Naive thymus-derived CD4-positive, alpha-beta T cell (primary cell): ENCODE measurements at places on chromosomes 3 and 15.
A peak's percentile ranks its signal among the peaks of the same experiment; 100 is the strongest.

- DNase-seq, result no peak
Observed at GRCh38 chr3:150972366-150973071, at the start of gene CLRN1. Gene CLRN1, minus strand, starts transcription at chr3:150972727. Its CDS starts 19 bp downstream, at chr3:150972708.

DNA sequence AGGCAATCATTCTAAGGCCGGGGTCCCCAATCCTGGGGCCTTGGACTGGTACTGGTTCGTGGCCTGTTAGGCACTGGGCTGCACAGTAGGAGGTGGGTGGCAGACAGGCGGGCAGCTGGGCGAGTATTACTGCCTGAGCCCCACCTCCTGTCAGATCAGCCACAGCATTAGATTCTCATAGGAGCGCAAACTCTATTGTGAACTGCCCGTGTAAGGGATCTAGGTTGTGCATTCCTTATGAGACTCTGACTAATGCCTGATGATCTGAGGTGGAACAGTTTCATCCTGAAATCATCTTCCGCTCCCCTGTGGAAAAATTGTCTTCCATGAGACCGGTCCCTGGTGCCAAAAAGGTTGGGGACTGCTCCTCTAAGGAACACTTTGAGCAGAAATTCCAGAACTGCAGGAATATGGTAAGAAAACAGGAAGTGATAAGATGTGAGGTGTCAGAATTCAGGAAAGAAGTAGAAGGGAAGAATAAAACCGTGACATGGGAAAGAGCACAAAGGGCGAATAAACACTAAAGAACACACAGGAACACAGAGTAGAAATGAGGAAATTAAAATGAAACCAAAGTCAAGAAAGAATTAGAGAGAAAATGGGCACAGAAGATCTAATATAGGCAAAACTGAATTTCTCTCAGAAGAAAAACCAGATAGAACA lies 57.6 kb downstream of the PDCD6IP start:
- no peak for DNase-seq

DNA sequence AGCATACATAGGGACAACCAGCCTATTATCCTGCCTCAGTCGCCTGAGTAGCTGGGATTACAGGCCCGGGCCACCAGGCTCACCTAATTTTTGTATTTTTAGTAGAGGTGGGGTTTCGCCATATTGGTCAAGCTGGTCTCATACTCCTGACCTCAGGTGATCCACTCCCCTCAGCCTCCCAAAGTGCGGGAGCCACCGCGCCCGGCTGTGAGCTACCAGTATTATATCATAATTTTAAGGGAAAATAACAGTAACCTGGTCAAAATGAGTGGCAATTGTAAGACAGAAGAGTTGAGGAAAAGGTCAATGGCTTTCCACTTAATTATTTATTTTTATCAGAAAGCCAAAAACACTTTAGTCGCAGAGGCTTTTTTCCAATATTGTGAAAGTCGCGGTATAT lies 652.6 kb upstream of the BCHE start:
- DNase-seq, result no peak

- DNase-seq, result no peak
Observed at GRCh38 chr3:123448536-123449101, at the start of gene ADCY5. Gene ADCY5, minus strand, starts transcription at chr3:123449090. Its CDS starts 545 bp downstream, at chr3:123448545.

DNA sequence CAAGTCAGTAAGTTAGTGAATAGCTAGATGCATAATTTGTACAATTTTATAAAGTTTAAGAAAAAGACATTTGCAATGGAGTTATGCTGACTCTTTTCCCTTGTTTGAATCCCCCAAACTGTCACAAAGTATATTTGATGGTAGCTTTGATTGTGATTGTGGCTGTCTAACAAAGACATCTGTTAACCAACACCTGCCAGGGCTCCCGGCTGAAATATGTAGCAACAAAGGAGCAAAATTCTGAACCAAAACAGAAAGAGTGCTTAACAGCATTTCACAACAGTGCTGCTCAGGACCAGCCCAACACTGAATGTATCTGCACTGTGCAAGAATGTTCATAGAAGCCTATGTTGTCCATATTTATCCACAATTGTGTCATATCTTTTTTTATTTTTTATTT lies 39.4 kb downstream of the LEO1 start:
- no peak for DNase-seq

DNA sequence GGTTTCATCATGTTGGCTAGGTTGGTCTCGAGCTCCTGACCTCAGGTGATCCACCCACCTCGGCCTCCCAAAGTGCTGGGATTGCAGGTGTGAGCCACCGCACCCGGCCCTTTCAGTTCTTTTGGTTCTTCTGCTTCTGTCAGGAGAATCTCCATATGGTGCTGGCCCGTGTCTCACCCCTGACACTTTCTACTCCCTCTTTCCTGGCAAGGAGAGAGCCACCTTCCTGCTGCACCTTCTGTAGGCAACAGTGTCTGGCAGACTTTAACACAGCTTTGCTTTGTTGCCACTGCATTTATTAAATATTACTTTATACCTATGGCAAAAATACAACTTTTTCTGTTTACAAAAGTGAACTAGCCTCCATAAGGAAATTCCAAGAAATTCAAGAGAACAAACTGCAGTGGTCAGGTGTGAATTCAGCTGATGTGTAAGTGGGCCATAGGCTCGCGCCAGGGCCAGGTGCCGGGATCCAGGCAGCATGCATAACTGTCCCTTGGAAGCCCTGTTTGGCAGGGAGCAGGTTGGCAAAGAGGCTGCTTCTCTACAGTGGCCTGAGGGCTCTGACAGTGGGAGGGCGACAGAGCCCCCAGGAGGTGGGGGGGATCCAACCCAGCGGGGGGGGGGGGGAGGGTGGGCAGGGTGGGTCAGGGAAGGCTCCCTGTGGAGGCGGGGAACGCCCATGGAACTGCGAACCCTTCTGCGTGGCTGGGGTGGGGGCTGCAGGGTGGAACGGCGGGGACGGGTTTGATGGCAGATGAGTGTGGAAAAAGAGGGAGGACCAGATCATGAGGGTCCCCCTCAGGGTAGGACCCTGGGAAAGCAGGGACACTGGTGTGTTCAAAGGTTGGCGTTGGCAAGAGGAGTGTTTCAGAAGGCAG lies 21.1 kb downstream of the CTSH start:
- DNase-seq, result no peak

DNA sequence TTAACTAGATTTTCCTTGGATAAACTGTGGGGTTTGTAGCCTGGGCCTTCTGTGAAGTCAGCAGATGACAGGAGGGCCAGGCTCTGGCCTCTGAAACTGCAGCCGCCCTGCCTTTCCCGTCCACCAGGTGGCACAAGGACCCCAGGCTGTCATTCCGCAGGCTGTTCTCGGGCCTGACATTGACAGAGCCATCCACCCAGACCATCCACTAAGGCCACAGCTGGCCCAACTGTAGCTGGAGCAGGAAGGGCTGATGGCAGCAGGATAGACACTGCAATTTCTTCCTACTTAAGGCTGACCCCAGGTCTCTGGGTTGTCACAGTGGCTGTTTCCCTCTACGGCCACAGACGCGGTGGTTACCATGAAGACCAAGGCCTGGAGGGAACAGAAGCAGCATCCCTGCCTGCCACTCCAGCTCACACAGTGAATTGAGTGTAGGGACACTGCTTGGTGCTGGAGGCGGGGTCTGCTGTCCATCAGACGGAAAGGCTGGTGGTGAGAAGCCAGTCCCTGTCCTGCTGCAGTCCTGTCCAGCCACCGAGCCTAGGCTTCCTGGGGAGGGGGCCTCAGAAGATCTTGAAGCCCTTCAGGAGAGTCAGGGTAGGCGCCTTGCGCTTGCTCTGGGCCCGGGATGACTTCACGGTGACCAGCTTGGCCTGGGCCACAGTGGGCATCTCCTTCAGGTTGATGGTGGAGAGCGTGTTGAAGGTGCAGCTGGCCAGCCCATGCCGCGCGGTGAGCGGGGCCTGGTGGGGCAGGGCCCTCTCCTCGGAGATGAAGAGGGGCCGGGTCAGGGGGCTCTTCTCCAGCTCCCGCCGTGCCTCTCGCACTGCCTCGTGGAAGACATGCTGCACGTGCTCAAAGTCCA lies 9.4 kb downstream of the SLC51B start:
- DNase-seq, result peak; percentile 54

- DNase-seq, result no peak
Observed at GRCh38 chr3:128326051-128326823, 140.5 kb downstream of the DNAJB8 start.

DNA sequence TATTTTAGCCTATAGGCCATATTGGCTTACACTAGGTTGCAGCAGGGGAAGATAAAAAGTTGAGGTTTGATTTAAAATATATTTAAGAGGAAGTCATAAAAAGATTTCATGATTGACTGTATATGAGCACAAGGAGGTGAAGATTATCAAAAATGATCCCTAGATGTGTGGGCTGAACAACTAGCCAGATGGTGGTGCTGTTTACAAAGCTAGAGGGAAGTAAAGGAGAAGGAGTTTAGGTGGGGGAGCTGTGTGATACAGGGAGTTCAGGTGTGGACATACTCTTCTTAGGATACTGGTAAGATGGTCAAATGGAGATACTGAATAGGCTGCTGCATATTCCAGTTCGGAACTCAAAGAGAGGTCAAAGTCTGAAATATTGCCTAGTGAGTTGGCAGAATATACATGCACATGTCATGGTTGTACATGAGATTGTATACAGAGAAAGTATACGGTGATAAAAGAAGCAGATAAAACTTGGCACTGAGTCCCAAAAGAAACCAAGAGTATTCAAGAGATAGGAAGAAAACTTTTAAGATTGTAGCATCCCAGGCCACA lies 727.8 kb downstream of the NLGN1 start:
- no peak for DNase-seq

DNA sequence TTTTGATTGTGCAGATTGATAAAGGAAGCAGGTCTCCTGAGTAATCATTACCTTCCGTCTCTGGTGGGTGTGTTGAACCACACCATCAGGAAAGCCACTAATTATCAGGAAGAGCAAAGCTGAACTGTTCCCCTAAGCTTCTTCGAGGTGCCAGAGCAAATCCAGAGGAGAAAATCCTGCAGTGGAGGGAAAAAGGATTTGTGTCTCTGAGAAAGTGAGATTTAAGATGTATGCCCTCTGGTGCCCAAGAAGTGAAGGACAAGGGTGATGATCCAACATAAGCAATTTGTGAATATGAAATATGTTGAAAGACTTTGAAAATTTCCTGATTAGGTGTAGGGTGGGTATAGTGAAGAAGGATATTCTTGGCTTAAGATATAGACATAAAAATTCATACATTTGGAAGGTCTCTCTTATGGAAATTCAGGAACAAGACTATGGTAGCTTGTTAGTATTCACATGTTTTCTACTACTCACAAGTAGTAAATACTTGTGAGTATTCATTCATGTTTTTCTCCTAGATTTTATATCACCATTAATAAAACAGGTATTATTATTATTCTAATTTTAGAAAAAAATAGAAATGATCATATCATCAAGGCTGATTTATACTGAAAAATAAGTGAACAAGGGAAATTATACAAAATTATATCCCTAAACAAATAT lies 34.8 kb downstream of the COMMD2 start:
- DNase-seq, result no peak

GRCh38 chr15:76200083-76200465 lies 111.2 kb downstream of the ETFA start:
- DNase-seq, result no peak

- peak; percentile 20 for DNase-seq
Observed at GRCh38 chr3:195257454-195258448, 13.2 kb downstream of the XXYLT1 start.

- no peak for DNase-seq
Observed at GRCh38 chr3:59247402-59247841, 197.6 kb upstream of the CFAP20DC start.

DNA sequence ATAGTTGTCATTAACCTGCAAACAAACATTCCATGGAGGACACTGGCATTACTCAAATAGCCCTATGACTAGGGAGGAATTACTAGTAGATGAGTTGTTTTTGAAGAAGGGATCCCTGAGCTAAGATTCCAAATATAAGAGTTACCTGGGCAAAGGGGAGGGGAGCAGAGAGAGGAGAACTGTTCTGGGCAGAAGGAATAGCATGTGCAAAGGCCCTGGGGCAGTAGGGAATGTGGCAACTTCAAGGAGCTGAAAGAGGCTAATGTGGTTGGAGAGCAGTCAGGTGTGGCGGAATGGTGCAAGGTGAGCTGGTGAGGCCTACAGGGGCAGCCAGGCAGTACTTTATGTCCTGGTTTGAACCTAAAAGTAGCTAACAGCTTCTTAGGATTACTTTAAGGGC lies 5.8 kb upstream of the IL17RD start:
- no peak for DNase-seq

- no peak for DNase-seq
Observed at GRCh38 chr3:20488151-20488550, 302.1 kb upstream of the SGO1 start.

DNA sequence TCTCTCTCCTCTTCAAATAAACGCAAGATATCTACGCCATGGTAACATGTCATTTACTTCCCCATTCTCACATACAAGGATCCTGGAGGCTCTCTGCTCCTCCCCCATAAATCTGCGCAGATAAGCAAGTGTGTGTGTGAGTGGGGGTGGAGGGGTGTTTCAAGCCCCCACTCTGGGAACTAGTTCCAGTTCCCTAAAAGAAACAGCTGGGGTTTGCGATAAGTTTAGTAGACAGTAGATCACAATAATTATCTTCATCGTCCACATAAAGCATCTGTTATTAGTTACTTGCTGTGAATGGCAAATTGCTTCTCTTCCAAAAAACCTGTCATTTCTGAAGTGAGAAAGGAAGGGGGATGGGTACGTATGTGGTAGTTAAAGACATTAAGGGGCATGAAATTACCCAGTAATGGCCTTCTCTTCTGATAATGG lies 79.8 kb downstream of the RBPMS2 start:
- no peak for DNase-seq

- no peak for DNase-seq
Observed at GRCh38 chr3:97935842-97936241, 36.4 kb downstream of the RIOX2 start.

DNA sequence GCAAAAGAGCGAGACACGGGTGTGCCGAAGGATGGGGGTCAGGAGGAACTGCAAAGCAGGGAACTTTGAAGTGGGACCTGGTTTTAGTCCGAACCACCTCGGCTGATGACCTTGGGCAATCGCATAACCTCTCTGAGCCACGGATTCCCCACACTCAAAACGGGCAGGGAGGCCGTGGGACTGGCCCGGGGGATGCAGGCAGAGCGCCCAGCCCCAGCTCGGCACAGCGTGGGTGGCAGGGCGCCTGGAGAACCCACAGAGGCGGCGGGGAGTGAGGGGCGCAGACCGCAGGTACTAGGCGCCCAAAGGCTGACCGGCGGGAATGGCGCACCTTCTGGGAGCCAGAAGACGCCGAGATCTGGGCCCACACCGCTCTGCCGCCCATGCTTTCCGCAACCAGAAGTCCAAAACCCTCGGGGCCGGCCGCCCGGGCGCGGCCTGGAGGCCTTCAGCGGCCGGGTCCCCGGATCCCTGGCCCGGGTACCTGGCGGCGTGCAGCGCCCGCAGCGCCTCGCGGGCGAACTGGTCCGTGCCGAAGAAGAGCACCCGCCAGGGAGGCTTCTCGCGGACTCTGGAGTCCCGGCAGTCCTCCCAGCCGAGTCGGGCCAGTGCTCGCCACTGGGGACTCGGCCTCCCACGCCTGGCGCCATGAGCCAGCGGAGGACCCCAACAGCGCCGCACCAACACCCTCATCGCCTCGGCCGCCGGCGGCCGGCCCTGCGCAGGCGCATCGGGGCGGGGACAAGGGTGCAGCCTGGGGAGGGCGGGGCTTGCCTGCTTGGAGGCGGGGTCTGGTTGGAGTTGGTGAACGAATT lies at the start of gene MTFMT:
Gene MTFMT, minus strand, starts transcription at position 719 of the 815 bp plus-strand sequence. Its CDS starts 26 bp downstream, at position 693.
- peak; percentile 84 for DNase-seq
